Pancreas (tissue), 10 donors: ENCODE measurements at places on chromosomes 3 and 15. TPM values are rescaled to one million over a fixed set of nuclear protein-coding genes. Genes with fewer than 3 reads are reported as not detected.

ADAMTS7 gene
- polyA plus RNA-seq = 1.3 TPM

LIPC gene
- 1.1 TPM for polyA plus RNA-seq

INSYN1 gene
- polyA plus RNA-seq = 6.0 TPM

TMC3 gene
- not detected for polyA plus RNA-seq

DNA sequence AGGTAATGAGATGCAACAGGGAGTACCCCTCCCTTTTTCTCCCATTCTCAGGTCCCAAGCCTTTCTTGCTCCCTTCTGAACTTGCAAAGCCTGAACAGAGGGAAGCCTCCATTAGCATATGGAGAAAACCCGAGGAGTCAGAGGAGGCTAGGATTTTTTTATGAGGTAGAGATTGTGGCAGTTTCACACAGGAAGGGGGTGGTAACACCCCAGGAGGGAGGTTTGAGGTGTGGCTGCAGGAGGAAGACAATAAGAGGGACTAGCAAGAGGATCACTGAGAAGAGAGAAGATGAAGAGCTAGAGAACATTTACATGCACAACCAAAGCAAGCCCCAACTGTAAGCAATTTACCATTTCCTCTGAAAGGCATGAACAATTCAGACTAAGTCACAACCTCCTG, 322.7 kb downstream of the SV2B start:
- no peaks in the 10 kb centered on the region for H3K36me3 ChIP-seq
- DNase-seq = no peak
- no peak overlapping the region for H3K27ac ChIP-seq
- H3K4me1 ChIP-seq = no peaks in the 10 kb centered on the region

- no peaks in the 10 kb centered on the region for H3K27me3 ChIP-seq
- no peak overlapping the region for H3K27ac ChIP-seq
- H3K4me3 ChIP-seq = no peak overlapping the region
- H3K36me3 ChIP-seq = no peaks in the 10 kb centered on the region
These were observed 6.9 kb downstream of the AADACL2 start for GRCh38 chr3:151740581-151740980.

- H3K27me3 ChIP-seq = no peaks in the 10 kb centered on the region
- no peak for DNase-seq
- H3K27ac ChIP-seq = no peak overlapping the region
- H3K4me3 ChIP-seq = no peak overlapping the region
- H3K36me3 ChIP-seq = no peaks in the 10 kb centered on the region
These were observed 10.3 kb downstream of the ACSBG1 start for GRCh38 chr15:78224023-78224411.

DNA sequence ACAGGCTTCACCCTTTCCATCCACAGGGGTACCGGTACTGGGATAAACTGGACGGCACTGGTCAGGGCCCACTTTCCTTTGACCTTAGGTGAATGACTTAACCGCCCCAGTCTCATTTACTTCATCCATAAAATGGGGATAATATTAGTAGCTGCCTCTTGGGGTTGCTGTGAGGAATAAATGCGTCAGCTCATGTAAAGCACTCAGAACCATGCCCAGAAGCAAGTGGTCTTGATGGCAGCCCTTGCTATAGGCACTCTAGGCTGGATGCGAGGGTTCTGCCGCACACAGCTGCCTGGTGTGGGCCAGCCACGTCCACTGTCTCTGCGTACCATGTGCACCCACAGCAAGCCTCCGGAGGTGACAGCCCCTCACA, 32.2 kb upstream of the FBLN2 start:
- no peaks in the 10 kb centered on the region for H3K4me1 ChIP-seq
- no peak overlapping the region for H3K4me3 ChIP-seq
- no peak for DNase-seq

- H3K36me3 ChIP-seq = peaks cover 2% of the 10 kb centered on the region
- H3K27ac ChIP-seq = no peak overlapping the region
- no peak overlapping the region for H3K4me3 ChIP-seq
- no peak for DNase-seq
- H3K4me1 ChIP-seq = no peaks in the 10 kb centered on the region
- no peaks in the 10 kb centered on the region for H3K27me3 ChIP-seq
These were observed 17.6 kb downstream of the RSRC1 start for GRCh38 chr3:158127250-158128219.

DNA sequence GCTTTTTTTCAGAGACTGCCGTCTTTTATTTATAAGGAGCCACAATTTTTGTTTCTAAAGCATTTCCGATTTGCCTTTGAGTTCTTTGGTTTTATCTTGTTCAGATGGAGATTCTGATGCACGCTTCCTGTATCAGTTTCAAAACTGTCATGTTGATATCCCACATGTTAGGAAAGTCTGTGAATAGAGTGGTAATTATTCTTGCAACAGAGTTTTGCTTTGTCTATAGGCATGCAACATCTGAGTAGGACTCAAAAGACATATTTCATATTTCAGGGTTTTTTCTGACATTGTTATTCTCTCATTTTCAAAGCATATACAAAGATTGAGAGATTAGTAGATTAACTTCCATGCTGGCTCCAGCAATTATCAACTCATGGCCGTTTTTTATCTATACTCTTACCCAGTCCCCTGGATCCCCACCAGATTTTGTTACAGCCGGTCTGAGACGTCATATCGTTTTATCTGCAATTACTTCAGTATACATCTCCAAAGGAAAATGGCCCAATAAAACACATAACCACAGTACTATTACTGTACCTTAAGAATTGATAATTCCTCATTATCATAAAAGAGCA, 22.4 kb downstream of the PAQR5 start:
- no peak overlapping the region for H3K4me3 ChIP-seq
- no peaks in the 10 kb centered on the region for H3K36me3 ChIP-seq
- H3K27me3 ChIP-seq = no peaks in the 10 kb centered on the region
- no peaks in the 10 kb centered on the region for H3K4me1 ChIP-seq
- no peak for DNase-seq

DNA sequence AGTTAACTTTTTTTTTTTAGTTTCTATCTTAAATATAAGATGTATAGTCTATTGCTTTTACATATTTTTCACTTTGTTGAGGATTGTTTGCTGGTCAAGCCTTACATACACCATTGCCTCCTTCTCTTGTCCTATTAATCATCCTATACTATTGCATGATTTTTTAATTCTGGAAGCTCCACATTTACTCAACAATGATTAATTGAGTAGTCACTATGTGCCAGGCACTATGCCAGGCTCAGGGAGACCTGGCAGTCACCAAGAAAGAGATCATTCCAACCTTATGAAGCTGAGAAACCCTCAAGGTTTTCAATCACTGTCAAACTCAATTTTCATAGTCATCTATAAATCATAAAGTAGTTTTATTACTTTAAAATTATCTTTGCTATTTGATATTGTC, 626.2 kb downstream of the IGSF11 start:
- H3K4me3 ChIP-seq = no peak overlapping the region
- no peaks in the 10 kb centered on the region for H3K4me1 ChIP-seq
- no peak for DNase-seq
- no peaks in the 10 kb centered on the region for H3K36me3 ChIP-seq
- H3K27ac ChIP-seq = no peak overlapping the region
